ENCODE measurements at places on chromosomes 12 and 14.

- no peak for DNase-seq
These were observed 31.8 kb upstream of the G2E3 start for GRCh38 chr14:30527196-30527595.

- DNase-seq: no peak
These were observed 6.9 kb downstream of the TBC1D15 start for GRCh38 chr12:71846322-71846940.

DNA sequence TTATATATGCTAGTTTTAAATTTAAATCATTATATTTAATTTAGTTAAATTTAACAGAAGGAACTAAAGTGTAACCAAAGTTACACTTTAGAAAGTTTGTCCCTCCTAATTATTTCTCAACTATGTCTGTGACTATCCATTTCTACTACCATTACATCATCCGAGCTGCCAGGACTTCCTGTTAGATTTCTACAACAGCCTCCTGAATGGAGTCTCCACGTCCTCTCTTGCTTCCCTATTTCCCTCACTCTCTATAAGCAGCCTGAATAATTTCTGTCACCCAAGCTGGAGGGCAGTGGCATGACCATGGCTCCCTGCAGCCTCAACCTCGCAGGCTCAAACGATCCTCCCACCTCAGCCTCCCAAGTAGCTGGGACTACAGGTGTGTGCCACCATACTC lies 84.1 kb downstream of the TTC7B start:
- no peak for DNase-seq

DNA sequence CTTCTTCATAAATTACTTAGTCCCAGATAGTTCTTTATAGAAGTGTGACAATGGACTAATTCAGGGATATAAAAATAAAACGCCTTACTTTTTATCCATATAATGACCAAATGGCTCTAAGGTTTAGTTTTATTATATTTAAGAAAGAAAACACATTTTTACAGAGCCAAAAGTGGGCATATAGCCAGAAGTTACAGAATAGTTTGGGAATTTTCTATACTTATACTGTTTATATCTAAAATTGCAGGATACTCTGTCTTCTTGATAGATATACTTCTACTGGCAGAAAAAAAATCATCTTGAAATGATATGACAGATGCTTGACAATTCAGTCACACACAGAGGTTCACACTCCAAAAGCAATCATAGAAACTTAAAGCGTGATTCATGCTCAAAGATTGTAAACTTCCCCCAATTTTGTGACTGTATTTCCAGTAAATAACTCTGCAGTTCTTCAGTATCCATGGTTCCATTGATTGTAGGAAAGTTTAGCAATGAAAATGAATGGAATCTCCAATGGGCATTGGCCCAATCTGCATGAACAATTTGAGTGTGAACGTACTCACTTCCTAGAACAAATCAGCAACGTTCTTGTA lies 307.8 kb downstream of the NOVA1 start:
- no peak for DNase-seq

DNA sequence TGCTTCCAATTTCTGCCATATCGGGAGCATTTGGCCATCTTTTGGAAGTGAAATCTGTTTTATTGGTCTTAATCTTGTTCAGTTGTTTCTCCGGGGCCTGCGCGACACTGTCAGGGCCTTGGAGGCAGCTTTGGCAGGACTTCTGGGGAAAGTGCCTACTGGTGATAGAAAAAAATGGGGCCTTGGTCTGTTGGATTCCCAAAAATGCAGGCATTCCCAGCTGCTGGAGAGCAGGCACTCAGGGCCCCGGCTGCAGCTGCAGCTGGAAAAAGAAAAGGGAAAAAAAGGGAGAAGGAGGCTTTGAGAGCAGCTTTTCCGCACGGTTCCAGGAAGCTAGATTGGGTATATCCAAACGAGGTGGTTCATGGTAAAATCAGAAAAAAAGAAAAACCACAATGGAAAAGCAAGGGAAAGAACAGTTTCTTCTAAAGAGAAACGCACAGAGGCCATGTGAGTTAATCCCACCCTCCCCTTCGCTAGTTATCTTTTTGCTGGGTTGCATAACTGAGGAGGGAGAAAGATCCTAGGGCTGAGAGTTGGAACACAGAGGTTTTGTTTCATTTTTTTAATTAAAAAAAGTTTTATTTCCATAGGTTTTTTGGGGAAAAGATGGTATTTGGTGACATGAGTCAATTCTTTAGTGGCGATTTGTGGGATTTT lies 134.7 kb upstream of the RFLNA start:
- DNase-seq: no peak

DNA sequence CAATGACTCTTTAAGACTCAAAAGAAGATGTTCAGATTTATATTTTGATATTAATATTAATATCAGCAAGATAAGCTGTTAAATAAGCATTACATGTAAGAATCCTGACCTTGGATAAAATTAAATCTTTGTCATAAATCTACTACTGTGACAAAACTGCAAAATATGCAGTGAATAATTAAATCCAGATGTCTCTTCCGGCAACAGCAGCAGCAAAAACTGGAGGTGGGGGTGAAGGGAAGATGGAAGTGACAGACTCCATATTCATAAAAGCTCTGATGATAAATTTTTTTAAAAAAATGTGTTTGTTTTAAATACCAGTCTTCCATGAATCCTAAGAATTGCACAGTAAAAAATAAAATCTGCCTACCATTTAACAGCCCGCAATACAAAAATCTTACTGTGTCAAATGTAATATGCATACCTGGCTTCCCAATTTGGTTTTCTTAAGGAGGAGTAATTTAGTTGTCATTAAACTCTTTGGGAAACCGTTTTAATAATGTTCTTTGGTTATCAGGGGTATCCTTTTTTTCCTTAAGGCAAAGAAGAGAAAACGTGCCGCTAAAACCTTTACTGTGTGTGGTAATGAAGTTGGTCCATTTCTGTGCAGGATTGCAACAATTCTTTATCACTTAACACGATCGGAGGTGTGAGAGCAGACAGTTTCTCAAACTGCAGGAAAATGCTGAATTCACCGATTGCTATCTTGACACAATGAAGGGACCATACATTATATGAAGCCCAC lies 478.2 kb downstream of the DIO2 start:
- no peak for DNase-seq

- DNase-seq: no peak
These were observed 11.3 kb downstream of the TSFM start for GRCh38 chr12:57793920-57794319.

DNA sequence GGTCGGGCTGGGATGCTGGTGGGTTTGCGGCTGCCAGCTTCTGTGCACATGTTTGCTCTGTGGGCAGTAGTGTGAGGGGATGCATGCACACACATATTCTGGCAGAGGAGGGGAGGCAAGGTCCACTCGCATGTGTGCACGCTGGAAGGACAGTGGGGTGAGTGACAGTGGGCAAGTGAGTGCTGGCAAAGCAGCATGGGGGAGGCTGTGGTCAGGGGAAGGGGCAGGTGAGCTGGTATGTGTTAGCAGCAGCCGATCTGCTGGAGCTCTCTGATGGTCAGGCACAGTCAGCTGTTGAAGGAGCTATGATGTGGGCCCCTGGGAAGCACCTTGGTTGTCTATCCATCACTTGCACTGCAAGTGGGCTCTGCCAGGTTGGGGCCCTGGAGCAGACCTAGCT lies 170.3 kb downstream of the NTS start:
- no peak for DNase-seq

GRCh38 chr12:75294336-75294735 lies 35.8 kb downstream of the CAPS2 start:
- DNase-seq: no peak

GRCh38 chr14:91985008-91985407 lies 37.5 kb upstream of the FBLN5 start:
- DNase-seq: no peak

GRCh38 chr12:117972301-117972700 lies 3.5 kb upstream of the KSR2 start:
- no peak for DNase-seq

- DNase-seq: no peak
These were observed 80.8 kb downstream of the PRIMA1 start for GRCh38 chr14:93707475-93707874.

GRCh38 chr12:62403031-62403430 lies 63.6 kb upstream of the MON2 start:
- DNase-seq: no peak

DNA sequence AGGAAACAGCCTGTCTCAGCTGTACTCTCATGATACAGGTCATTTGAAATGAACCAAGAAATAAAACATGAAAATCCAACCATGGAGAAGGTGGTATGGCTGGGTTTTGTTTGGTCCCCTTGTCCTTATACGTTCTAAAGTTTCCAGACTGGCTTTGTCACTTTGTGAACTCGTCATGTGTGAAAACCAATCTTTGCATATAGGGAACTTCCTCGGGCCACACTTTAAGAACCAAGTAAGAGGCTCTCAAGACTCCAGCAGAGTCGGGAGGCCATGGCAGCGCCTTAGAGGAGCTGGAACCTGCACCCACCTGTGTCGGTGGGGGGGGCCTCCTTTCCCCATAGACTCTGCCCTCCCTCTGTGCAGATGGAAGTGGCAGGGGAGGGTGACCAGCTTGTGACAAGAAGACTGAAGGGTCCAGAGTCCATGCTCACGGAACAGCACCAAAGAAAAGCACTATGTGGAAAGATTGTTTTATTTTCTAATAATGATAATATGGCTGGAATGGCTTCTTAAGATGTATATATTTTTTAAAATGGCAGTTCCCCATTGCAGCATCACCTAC lies 125.3 kb downstream of the ESRRB start:
- no peak for DNase-seq

- no peak for DNase-seq
These were observed 427.5 kb upstream of the MIS18BP1 start for GRCh38 chr14:45680531-45680930.

DNA sequence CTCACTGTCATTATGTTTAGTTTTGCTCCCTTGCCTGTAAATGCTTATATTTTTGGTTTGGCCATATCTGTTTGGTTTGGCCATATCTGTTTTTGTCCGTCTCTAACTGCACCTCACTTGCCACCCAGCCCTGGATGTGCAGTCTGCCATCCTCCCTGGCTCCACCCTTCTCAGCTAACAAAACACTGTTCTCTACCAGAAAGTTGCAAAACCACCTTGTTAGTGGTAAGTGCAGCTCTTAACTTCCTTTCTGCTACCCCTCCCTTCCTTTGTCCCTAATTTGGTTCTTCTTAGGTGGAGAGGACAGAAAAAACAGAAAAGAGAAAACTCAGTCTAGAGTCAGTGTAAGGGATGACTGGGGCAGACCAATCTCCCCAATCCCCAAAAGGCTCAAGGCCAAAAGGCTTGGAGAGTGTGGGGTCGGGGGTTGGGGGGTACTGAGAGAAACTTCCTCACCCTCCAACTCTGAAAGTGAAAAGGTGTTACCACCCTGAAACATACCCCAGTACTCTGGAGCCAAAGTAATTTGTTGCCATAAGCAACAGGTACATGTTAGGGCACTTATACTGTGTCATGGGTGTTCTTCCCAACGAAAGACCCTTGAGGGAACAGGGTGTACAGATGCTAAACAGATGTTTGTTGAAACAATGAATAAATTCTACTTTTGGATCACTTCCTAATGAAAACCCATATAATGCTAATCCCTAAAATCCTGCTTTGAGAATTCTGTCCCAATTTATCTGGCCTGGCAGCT lies 5.0 kb downstream of the BIN2 start:
- peak; percentile 43 for DNase-seq

DNA sequence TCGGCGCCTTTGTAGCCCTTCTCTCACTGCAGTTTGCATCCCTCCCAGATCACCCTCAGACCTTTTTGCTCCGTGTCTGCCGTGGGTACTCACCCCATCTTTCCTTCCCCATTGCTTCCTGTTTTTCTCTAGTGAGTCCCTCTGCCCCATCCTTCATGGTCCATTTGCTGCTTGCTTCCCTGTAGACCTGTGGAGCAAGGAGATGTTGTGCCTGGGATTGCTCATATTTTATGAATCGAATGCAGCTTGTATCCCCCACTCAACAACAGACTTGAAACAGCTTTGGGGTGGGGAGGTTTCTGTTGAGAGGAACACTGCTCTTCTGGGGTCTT lies 661 bp downstream of the DENR start:
- DNase-seq: no peak

- DNase-seq: no peak
These were observed 43.4 kb upstream of the PIK3C2G start for GRCh38 chr12:18217966-18218365.

GRCh38 chr12:105359856-105360255 lies 29.4 kb downstream of the C12orf75 start:
- DNase-seq: no peak

GRCh38 chr14:94768141-94768520 lies 1.8 kb downstream of the GSC start:
- no peak for DNase-seq

DNA sequence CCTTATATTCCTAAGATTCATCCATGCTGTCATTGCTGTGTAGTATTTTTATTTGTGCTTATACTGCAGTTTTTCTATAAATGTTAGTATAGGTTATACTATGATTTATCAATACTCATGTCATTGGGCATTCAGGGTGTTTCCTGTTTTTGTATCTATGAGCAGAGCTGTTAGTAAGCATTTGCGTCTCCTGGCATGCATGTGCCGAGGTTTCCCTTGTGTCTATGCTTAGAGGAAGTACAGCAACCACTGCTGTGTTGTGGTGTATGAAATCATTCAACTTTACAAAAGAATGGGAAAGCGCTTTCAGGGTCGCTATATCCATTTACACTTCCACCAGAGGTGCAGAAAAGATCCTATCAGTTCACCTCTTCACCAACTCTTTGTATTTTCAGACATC lies 122.7 kb downstream of the RGS6 start:
- DNase-seq: no peak

GRCh38 chr14:32635061-32635719 lies 303.5 kb upstream of the NPAS3 start:
- DNase-seq: no peak

GRCh38 chr12:115943630-115944391 lies 333.7 kb downstream of the MED13L start:
- DNase-seq: no peak

GRCh38 chr14:67722293-67722692 lies 20.6 kb downstream of the RDH12 start:
- no peak for DNase-seq

- no peak for DNase-seq
These were observed 85.7 kb downstream of the AKAP6 start for GRCh38 chr14:32414808-32415255.

GRCh38 chr12:50633955-50634354 lies 129.2 kb downstream of the DIP2B start:
- DNase-seq: no peak

- no peak for DNase-seq
These were observed 414.9 kb downstream of the ETNK1 start for GRCh38 chr12:23039834-23040233.

- DNase-seq: no peak
These were observed 52.5 kb upstream of the EVL start for GRCh38 chr14:100012478-100013327.

- DNase-seq: no peak
These were observed 30.8 kb upstream of the LRP1-AS start for GRCh38 chr12:57178213-57178612.

GRCh38 chr12:54020591-54021405 lies 7.4 kb upstream of the HOXC6 start:
- DNase-seq: no peak

DNA sequence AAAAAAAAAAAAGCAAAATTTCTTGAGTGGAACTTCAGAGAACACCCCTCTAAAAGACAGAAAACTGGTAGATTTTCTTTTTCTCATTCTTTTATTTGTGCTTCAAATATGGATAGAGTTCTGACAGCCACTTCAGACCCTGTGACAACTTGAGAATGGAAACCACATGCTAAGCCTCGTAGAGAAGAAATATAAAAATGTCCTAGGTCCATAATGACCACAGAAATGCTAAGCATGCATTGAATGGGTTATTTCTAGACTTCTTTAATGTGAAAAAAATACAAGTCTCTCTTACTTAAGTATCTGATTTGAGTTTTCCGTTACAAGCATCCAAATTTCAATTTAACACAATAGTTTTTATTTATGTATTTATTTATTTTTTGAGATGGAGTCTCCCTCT lies 28.3 kb upstream of the DIO2 start:
- DNase-seq: no peak

Data from activated CD4-positive, alpha-beta memory T cell treated with anti-CD3 and anti-CD28 coated beads for 36 hours (primary cell).